ENCODE measurements at places on chromosomes 2 and 18. TPM values are rescaled to one million over a fixed set of nuclear protein-coding genes. Genes with fewer than 3 reads are reported as not detected.

IL36RN gene
- total RNA-seq, result 0.89 TPM

VWA3B gene
- 0.36 TPM for total RNA-seq

AQP12B gene
- not detected for total RNA-seq

HOXD13 gene
- 0.44 TPM for total RNA-seq

MARCHF4 gene
- total RNA-seq, result 6.8 TPM

DNA sequence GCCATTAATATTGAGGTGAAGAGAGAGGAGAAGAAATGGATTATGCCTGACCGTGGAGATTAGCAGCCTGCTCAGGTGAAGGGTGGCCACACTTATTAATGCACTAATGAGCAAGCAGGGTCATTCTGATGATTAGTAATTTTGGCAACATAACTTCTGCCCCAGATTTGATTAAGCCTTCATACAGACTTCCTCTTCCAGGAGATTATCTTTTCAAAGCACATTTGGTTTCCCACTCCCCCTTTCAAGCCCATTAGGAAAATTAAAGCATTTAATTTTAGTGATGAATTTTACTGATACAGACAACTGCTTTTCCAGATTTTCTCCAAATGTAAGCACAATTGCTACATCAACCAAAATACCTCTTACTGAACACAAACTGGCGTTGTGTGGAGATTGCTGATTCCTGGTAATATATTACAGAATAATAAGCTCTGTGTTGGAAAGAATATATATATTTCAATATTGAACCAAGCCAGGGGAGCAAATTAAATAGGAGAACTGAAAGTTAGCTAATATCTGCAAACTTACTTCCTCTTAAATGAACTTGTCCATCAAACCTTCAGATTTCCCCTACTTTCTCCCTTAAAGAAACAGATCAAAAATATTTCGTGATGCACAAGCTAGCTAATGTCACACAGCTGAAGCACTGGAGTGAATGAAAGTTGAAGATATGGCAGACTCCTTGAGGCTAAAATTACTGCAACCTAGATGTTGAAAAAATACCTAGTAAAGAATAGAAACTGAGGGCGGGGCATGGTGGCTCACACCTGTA, 140.8 kb downstream of the FAM210A start:
- no peak for ATAC-seq

DNA sequence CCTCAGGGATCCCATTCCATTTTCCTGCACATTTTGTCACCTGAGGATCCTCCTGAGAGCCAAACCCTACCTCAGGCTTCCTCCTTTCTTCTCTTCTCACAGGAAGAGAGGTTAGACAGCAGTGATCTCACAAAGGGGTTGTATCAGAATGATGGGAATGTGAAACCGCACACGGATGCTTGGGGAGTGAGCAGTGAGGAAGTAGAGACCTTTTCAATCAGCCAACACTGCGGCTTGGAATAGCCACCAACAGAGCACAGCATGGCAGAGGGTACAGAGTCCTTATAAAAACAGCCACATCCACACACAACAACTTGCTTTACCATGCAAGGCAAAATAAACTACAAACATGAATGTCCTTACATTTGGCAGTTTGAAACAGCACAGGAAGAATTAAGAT, 8.7 kb downstream of the TMEM182 start:
- no peak for ATAC-seq

DNA sequence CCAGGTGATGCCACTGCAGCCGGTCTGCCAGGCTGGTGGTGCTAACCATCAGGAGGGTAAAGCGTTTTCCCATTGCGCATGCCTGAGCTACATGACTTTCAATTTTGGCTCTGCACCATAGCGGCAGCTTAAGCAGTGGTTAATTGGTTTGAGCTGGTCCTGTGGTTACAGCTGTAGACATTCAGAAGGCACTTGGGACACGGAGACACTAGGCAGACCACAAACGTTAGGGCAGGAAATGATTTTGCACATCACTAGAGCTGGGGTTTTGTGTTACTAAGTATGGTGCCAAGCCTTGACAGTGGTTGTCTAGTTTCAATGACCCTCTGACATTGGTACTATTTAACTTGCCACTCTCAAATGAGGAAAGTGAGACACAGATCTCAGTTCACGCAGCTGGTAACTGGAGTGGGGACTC, 28.9 kb upstream of the CNOT11 start:
- ATAC-seq, result no peak

- ATAC-seq, result no peak
Measured at GRCh38 chr2:160289831-160290230, 89.8 kb upstream of the ITGB6 start.

GRCh38 chr2:241836292-241836691, 22.4 kb downstream of the PDCD1 start:
- no peak for ATAC-seq
